ENCODE measurements at places on chromosomes 1 and 21. TPM values are rescaled to one million over a fixed set of nuclear protein-coding genes. Genes with fewer than 3 reads are reported as not detected.
A peak's percentile ranks its signal among the peaks of the same experiment; 100 is the strongest.

GRCh38 chr1:233664804-233665574, 51.1 kb downstream of the KCNK1 start:
- DNase-seq = no peak

DNA sequence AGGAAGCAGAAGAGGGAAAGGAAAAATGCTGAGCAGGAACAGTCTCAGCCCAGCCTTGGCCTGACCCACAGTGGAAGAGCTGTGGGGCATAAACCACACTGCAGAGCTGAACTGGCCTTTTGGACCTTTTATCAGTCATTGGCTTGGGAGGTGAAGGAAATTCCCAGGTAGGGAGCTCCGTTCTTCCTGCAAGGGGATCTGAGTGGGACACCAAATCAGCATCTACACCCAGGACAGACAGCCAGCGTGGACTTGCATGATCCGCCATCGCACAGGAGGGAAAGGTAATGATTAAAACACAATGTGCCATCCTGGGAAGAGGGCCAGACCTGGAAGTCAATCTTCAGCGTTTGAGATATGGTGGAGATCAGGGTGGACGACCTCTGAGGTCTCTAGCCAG, 1.2 kb upstream of the MTFR1L start:
- no peak for DNase-seq

The CLCA4 gene
- total RNA-seq = not detected

DNA sequence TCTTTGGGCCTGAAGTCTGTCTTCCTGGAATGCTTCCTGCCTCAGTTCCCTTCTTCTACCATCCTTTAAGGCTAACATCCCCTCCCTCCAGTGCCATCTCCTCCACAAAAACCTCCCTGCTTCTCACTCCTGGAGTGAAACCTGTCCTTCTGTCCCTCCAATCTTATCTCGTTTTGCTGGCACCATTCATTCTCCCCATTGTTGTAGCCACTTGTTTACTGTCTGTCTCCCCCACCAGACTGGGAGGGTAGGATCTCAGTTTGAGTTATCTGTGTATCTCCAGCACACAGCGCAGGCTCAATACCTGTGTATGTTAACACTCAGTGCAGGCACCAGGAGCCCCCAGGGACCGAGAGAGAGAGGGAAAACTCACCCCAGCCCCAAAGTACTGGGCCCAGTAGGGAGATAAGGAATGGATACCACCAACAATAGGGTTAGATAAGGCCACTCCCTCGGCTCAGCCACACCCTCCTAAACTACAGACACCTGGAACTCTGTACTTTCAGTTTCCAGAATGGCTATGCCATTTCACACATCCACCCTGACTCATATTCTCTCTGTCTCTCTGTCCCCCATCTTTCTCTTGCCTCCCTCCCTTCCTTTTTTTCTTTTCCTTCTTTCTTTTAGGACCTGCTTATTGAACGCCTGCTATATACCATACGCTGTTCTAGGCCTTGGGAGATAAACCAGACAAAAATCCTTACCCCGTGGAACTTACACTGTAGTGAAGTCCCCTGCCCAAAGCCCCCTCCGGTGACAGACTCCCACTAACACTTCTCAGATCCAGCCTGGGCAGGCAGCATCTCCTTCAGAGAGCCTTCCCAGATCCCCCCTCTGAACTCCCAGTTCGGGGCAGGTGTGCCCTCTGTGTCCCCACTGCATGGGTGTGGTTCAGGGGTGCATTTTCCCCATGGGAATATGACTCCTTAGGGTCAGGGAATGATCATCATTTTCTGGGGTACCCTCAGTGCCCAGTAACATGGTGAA, 3.3 kb upstream of the SSBP3 start:
- DNase-seq = no peak

The RAB42 gene
- total RNA-seq = 1.6 TPM

- no peak for DNase-seq
Observed at GRCh38 chr1:209756615-209757445, 977 bp downstream of the TRAF3IP3 start.

The MEF2D gene
- total RNA-seq = 6.0 TPM

The PLA2G2F gene
- not detected for total RNA-seq

The PCP4L1 gene
- not detected for total RNA-seq

GRCh38 chr1:39540504-39541031, 36.0 kb downstream of the PABPC4 start:
- DNase-seq = no peak

DNA sequence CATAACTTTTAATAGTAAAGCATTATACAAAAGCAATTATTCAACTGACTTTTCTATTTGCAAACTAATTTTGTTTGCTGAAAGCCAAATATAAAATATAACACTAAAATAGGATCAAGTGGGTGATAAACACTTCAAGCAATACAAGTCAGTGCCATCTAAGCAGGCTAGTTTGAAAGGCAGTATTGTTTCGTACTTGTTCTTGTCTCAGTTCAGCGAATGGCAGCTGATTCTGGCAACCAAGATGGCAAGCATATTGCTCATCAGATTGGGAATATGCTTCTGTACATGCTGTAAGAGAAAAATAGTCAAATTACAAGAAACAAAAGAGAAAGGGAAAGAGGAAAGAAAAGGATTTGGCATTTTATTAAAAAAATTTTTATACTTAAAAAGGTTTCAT, 7.5 kb downstream of the TMEM59 start:
- no peak for DNase-seq

DNA sequence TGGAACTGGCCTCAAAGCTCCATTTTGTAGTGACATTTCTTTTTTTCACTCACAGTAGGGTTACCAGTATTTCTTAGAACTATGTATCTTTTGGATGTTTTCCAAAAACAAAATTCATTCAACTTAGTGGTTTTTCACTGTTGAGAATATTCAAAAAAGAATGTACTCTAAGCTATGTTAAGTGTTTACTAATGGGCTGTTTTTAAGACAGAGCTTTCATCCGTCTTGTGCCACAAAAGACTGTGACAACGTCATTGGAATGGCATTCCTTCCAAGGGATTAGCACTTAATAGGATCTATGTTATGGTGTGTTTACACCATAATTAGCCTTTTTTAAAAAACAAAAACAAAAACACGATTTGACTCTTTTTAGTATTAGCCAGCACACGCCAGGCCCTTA, 66.8 kb downstream of the TTC3 start:
- no peak for DNase-seq

DNA sequence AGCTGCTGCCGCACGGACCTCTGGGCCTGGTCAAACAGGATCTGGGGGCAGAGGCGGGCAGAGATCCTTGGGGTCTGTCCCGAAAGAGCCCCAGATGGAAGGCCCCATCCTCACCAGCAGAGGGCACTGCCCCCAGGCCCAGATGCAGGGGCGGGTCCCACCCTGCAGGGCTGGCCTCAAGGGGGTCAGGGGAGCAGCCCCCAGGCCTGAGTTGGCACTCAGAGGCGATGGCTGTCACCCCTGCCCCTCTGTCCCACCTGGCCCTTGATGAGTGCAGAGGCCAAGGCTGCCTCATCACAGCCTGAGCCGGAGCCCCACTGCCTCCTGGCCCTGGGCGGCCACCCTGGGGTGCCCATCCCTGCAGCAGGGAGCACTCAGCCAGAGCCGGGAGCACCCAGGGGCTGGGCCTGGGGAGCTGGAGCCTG, 5.7 kb downstream of the ACAP3 start:
- DNase-seq = no peak

The KCNC4 gene
- total RNA-seq = 6.8 TPM

DNA sequence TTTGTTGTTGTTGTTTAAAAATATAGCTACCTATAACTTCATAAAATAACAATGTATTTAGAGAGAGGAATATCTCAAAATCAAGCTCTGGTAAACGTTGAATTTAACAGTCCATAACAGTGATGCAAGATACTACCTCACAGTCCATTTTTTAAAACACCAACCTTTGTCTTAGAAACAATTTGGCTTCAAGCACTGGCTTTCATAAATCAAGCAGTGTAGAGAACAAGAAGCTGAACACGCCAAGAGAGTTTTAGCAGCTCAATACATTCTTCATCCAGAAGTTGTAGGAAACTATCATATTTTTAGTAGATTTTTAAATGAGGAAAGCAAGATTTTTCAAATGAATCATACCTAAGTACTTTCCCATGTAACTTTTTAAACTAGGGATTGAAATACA, 334.3 kb upstream of the ADAMTS5 start:
- peak; percentile 74 for DNase-seq

GRCh38 chr1:163203561-163203960, 845 bp upstream of the RGS5 start:
- DNase-seq = no peak

DNA sequence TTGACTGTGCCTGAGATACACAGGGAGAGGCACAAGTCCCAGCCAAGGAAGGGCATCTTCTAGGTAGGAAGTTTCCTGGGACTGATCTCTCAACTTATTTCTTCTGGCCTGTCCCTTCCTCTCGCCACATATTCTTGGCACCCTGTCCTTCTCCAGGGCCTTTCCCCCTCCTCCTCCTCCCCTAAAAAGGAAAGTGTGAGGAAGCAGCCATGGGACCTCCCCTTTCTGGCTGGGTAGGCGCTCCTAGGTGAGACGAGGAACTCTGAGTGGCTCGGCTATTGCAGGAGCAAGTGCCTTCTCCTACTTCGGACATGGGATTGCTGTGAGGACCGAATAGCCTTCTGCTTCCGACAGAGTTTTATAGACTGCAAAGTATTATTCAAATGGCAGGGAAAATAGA, 15.5 kb upstream of the MTARC2 start:
- no peak for DNase-seq

- peak; percentile 95 for DNase-seq
Observed at GRCh38 chr1:221419513-221420095, 322.3 kb downstream of the DUSP10 start.

DNA sequence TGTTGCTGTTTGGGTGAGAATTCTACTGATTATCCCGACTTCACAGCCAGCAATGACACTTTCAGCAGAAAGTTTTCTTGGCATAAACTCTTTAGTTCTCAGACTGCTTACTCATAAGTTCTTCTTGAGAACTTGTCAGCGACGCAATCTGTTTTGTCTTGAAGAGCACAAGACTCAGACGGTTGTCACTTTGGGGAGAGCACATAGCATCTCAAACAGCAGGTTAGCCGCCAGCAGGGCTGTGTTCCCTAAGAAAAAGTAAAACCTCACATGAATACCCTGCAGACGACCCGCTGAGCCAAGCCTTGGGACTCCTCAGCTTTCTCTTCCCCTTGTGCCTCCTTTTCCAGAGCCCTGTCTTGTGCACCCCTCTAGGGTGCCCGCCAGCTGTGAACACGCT, 11.4 kb downstream of the AGMAT start:
- DNase-seq = peak; percentile 38

The SYCP1 gene
- not detected for total RNA-seq

DNA sequence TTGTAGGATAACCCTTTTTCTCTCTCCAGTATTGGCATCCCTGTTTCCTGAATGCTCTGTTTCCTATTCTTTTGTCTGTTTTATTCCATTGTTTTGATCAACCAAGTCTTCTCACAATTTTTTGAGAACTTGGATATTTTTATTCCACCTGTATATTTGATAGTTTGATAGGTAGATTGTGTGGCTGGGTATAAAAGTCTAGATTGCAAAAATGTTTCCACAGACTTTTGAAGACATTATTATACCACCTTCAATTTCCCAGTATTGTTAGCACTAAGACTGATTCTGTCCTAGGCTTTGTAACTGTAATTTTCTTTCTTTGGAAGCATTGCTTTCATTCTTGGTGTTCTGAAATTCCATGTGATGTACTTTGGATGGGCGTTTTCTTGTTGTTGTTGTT, 9.6 kb upstream of the DNAJC11 start:
- no peak for DNase-seq

The AHCTF1 gene
- 26.5 TPM for total RNA-seq

DNA sequence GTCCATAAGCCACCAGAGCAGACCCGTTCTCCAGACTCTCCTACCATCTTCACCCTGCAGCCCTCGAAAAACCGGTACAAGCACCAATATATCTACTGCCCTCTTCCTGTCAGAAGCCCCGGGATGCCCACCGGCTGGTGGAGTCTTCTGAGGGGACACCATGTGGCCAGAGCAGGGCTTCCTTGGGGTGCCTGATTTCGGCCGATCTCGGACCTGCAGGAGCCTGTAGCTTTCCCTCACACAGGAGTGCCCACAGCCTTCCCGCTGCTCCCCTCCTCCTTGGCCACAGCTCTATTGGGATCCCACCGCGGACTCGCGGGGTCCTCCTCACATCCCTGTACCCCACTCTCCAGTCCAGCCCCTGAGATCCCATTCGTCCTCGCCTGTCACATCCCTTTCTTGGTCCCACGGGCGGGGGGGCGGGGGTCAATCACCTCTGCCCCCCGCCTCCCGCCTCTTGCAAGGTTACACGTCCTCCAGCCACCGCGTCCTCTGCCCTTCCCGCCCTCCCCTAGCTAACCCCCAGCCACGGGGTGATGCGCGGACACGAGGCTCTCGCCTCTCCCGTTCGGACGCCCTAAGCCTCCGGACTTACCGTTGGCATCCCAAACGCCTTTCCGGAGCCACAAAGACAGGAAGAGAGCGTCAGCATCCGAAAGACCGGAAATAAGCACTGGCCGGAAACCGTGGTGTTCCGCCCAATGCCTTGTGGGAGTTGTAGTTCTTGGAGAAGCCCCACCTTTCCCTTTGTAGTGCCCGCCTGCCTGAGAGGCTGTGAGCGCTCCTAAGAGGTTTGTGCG, at the start of gene SSR2:
Gene SSR2 (minus strand): TSS at position 659 of the 800 bp plus-strand sequence. CDS start 784 bp downstream, outside the sequence.
- DNase-seq = peak; percentile 92

- DNase-seq = no peak
Observed at GRCh38 chr1:146029117-146029516, 7.6 kb upstream of the HJV start.

DNA sequence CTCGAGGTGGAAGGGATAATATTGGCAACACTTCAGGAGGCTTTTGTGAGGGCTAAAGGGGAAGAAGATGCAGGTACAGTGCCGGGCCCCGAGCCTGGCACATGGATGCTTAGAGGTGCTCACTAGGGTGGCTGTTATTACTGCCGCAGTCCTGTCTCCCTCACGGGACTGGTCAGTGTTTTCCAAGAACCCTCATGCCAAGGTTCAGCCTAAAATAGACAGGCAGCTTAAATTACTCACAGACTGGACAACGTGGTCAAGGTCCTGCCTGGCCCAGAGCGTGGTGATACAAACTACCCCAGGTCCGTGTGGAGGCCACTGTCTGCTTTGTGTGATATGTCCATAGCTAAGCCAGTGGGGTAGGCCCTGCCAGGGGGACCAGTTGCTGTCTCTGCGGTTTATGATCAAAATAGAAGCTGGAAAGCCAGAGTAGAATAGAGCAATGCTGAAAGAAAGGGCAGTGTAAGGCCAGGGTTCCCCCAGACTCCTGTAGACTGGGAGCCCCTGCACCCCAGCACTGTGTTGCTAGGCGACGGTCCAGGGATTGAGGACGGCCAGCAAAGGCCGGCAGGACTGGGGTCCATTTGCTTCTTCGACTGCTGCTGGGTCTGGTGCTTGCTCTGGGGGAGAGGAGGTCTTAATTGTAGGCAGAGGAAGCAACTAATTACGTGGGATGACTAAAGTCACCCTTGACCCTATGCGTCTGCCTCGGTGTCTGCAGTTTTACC, 36.1 kb downstream of the ELAPOR1 start:
- no peak for DNase-seq

The TP73 gene
- 0.18 TPM for total RNA-seq

DNA sequence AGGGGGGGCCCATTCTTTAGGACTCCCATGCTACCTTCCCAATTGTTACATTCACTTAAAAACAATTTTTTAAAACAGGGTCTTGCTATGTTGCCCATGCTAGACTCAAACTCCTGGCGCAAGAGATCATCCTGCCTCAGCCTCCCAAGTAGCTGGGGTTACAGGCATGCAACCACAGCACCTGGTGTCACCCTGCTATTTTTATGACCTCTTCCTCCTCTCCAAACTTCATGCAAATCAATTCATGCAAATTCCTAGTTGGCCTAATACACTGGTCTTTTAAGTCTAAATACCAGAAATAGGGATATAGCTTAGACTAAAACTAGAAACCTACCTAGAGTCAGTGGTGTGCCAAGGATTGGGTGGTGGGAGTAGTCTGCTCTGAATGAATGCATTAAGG, 30.1 kb downstream of the CDKN2C start:
- DNase-seq = no peak

- DNase-seq = no peak
Observed at GRCh38 chr1:15413563-15414444, 4.1 kb downstream of the EFHD2 start.

The RGS16 gene
- 2.3 TPM for total RNA-seq
